ENCODE measurements at places on chromosomes 5 and 9.

- DNase-seq: no peak
Observed at GRCh38 chr5:139443831-139444453, 4.6 kb upstream of the DNAJC18 start.

DNA sequence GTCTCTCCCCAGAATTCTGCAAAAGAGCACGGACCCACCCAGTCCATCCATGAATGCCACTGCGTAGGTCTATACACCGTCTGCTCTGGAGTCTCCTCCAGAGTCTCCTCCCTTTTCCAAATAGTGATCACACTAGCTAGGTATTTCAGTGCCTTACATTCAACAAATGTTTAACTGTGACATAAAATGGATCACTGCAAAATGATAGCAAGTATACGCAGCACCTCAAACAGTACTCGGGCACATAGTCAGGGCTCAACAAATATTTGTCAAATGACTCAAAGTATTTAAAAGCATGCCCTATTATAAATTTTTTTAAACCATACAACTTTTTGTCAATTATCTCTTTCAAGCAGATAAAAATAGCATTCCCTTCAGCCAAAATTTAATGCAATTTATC, 60.5 kb downstream of the TLE1 start:
- DNase-seq: no peak

GRCh38 chr5:6379246-6379645, 899 bp upstream of the MED10 start:
- DNase-seq: no peak

GRCh38 chr5:93130624-93131490, 450.2 kb downstream of the NR2F1-AS1 start:
- DNase-seq: no peak

GRCh38 chr9:110050925-110051355, 157.0 kb downstream of the C9orf152 start:
- no peak for DNase-seq

DNA sequence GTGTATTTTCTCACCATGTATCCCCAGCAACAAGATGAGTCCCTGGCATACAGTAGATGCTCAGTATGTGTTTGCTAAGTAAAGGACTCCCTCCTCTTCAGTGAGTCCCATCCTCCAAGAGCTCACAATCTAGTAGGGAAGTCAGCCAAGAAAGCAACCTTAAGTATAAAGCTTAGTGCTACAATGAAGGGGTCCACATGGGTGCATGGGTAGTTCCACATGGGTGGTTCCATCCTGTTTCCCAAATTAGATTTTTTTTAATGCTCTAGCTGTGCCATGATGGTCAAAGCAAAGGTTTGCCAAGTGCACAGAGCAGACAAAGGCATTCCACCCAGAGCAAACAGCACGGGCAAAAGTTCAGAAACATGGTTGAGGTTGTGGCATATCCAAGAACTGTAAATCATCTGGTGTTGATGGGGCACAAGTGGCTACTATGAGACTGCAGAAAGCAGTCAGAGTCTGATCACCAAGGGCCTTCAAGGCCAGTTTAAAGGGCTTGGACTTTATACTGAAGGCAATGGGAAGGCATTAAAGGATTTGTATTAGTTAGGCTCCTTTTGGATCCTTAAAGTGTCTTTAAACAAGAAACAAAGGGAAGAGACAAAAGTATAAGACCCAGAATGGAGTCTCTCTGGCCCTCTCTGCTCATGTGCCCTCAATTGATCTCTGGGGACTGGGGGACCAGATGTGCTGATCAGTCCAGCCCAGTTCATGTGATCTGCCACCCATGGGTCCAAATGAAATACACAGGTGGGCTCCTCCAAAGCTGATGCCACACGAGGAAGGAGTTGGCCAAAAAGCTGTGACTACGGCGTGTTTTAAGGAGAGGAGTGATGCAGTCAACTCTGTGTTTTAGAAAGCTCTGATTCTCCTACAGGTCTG, 9.0 kb upstream of the CPLX2 start:
- DNase-seq: no peak

DNA sequence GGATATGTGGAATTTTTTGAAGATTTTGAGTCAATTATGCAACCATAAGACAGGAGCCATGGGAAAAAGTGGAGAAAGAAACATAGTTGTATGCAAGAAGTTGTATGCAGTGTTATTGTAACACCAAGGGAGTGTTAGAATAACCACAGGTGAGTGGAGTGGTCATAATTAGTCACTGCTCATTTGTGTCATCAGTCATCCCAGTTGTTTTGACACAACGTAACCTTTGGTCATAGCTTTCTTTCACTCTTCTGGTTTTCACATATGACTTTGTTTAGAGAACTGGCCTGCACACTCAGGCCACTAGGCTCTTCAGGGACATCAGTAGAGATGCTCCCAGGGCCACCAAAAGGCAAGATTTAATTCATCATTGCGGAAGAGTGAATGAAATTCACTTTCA, 158.7 kb upstream of the HMHB1 start:
- no peak for DNase-seq

- DNase-seq: no peak
Observed at GRCh38 chr5:17895288-17896033, 261.2 kb downstream of the TAF11L14 start.

- no peak for DNase-seq
Observed at GRCh38 chr9:86605303-86605702, 251.1 kb upstream of the TUT7 start.

DNA sequence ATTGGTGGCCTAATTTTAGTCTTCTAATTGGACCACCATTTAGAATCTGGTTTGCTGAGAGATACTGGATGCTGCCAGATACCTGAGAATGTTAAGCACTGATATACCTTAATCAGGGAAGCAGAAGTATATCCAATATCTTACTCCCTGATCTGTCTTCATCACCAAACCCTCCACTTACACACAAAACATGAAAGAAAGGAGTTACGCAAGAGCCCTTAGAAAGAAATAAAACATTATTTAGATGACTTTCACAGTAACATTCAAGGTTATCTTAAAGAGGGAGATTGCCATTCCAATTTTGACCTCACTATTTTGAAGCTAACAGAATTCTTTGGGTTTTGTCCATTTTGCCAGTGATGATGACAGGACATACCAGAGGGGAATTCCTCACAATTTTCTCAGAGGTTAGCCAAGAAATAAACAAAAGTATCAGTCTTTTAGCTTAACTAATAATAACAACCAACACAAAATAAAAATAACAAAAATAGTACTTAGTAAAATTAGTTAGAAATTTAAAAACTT, 496.1 kb downstream of the NFIB start:
- no peak for DNase-seq

DNA sequence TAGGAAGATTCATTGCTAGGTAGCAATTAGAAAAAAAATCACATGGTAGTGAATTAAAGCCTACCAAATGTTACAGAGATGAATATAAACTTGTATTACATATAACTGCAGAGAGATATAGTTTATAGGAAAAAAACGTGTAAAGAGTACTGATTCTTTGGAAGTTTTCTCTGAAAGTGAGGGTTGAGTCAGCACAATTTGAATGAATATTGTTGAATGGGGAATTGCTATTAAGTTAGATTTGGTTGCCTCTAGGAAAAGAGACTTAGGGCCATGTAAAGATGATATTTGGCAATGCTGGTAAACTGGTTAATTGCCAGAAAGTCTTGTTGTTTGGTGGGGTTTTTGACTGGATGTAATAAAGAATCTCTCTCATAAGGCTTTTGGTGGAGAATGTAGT, 37.2 kb upstream of the TAL2 start:
- no peak for DNase-seq

DNA sequence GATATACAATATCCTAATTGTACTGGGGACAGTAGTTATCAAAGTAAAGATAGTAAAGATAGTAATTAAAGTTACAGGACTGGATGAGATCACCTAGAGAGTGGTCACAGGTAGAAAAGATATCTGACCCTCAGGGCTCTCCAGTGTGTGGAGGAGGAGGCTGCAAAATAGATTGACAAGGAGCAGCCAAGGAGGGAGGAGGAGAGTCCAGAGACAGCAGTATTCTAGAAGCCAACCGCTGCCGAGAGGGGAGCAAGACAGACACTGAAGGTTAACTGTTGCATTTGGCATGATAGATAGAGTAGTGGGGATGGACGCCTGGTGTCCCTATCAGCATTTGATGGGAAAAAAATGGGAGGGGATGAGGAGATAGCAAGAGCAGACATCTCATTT, 17.0 kb upstream of the F2RL1 start:
- no peak for DNase-seq

GRCh38 chr5:5418006-5418405, 4.5 kb upstream of the ICE1 start:
- no peak for DNase-seq

- no peak for DNase-seq
Observed at GRCh38 chr5:58887721-58888409, 305.0 kb downstream of the RAB3C start.

DNA sequence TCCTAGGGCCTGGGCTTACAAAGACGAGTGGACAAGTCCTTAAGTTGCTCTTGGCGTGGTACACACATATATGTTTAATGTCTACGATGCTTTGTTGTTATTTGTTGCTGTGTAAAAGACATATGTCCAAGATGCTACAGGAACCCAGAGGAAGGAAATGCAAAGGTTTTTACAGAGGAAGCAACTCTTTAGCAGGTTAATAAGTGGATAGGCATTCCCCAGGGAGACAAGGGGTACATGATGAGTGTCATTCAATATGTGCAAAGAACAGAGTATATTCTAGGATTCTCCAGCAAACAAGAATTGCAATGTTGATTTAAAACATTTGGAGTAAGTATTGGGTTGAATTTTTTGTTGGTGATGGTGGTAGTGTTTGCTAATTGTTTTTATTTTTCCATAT, 92.1 kb downstream of the PIP5K1B start:
- no peak for DNase-seq

DNA sequence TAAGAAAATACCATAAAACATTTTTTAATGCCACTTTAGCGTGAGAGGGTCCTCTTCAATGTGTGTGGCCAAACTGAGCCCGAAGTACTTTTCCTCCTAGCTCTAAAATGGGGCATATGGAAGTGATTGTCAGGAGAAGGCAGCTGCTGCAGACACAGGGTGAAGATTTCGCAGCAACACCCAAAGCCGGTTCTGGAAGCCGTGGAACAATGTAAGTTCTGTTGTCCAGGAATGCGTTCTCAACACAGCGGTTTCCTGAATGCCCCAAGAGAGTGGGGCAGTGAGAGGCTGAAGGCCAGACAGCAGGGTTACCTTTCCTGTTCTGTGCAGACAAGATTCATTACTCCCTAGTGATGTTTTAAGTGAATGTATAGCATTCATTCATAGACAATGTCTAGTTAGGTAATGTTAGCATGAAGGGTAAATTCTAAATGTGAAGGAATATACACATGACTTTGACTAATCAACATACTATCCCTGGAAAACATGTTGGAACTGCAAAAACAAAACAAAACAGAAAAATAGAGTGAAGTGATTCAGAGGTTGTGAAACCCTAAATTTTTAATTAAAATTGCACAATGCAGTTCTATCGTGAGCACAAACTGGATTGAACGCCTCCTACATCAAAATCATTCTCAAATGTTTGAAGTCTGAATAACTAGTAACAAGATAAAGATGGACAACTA, 197.0 kb upstream of the SEMA6A start:
- DNase-seq: no peak

DNA sequence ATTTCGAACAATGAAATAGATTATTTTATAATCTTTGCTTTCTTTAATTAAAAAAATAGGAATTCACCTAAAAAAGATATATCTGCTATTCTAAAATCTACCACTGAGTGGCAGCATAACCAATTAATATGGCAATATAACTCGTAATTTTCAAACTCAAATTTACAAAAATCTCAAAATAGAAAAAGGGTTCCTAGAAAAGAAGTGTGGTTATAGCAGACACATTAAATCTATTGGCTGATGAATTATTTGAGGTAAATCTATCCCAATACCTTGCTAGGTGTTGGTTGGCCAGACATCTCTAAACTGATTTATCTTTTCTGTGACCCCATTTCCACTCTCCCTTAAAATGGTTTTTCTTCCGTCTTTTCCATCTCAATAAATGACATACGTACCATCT, 30.2 kb upstream of the NRG2 start:
- peak; percentile 0 for DNase-seq

DNA sequence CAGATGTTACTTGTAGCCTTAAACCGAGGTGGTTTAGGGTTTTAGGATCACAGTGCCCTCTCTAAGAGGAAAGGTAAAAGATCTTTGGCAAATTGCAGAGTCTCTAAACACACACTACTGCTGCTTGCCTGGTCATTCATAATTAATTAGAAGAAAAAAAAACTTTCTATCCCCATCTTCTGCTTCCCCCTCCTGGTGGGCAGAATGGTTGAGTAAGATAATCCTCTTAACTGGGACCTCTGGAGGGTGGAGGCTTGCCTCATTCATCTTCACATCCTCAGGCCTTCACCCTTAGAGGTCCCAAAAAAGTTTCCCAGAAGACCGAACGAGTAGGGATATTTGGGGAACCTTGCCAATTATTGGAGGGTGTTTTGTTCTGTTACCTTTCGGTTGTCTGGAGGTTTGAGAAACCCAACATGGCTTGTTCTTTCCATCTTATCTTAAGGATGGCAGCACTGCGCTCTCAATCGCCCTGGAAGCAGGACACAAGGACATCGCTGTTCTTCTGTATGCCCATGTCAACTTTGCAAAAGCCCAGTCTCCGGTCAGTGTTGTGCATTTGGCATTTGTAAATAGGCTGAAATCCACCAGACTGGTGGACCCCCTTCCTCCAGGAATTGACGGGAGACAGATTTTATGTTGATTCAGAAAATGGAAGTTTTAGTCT, 97.3 kb upstream of the DMRT1 start:
- no peak for DNase-seq

DNA sequence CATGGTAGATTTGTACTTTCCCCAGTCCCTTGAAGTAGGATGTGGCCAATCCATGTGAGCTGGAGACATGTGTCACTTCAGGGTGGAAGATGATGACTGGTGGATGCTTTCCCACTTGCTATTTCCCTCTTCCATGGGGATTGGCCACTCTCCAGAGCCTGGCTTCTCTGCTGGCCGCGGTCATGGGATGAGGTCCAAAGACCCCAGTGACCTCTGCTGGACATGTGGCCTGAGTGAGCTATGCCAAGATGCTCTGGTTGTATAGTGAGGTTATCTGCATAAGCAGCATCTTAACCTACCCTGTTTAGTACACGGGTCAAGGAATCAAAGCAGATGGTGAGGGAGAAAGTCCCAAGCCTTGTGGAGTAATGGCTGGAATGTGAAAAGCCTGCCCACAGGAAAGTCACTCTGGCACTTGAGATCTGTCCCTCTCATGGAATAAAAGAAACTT, 47.1 kb downstream of the SH3PXD2B start:
- no peak for DNase-seq

GRCh38 chr5:172497591-172498255, 43.4 kb upstream of the SH3PXD2B start:
- no peak for DNase-seq

DNA sequence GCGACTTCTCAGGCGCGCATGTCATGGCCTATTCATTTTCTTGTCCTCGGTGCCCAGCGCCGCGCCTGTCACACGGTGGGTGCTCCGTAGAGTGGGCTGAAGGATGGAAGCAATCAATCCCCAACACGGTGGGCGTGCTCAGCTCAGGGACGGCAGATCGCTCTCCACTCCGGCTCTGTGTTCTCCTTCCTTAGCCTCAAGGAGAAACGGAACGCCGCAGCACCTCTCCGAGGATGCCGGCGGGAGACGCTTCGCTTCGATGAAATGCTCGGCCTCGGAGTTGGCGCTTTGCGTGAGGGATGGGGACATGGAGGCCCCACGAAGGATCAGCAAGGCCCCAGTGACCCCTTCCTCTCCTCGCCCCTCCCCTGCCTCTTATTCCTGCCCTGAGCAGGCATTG, 199.5 kb downstream of the C9orf50 start:
- DNase-seq: no peak
